DMS79 (cell line): ENCODE measurements at places on chromosomes 7 and 10.

GRCh38 chr10:11024596-11024995, 6.9 kb downstream of the CELF2 start:
- DNase-seq: no peak

- DNase-seq: no peak
Measured at GRCh38 chr10:97873569-97873968, 23.9 kb downstream of the GOLGA7B start.

DNA sequence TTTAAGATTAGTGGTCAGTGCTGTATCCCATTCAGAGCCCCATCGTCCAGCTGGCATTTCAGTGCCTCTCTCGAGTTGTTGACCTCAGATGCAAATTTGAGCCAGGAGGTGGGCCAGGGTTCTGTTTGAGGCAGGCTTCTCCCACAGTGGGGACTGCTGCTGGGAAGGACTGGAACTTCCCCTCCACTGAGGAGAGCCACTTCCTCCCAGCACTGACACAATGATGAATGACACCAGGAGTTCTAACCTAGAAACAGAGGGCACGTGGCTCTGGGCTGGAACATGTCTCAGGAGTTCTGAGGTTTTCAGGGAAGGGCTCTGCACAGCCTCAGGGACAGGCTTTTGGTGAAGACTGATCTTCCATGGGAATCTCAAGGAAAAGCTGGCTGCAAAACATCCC, 18.3 kb upstream of the BTBD16 start:
- DNase-seq: no peak

DNA sequence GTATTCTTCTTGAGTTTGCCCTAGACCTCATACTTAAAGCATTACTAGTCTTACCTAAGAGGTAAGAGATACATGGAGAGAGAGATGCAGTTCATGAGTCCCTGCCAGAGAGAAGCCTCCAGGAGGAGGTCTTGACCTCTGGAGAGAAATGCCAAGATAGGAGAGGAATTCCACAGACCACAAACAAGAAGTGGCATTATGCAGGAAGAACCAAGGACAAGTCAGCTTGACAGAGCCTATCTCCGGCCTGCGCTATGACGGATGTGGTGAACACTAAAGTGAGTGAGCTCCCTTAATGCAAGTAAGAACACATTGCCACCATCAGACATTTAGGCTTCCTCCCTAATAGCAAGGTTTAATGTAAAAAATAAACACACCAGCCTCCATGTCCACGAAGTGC, 27.9 kb upstream of the COL1A2 start:
- no peak for DNase-seq

DNA sequence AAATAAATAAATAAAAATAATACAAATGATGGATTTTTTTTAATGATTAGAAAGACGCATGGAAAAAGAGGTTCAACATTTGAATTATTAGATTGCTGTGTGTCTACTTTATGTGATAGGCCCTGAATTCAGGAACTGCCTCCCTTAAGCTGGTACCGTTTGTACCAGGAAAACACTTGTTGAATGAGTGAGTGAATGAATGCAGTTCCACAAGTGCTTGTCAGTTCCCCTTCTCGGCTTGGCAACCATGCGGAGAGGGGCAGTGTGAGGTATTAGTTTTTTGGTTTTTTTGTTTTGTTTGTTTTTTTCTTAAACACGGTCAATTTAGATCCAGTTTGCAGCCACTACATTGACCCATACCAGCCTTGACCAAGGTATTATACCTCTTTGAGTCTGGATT, 2.1 kb upstream of the DPY19L1 start:
- DNase-seq: no peak

GRCh38 chr10:132186488-132187429, at the start of gene DPYSL4:
Gene DPYSL4, plus strand, starts transcription at chr10:132186948. Its CDS starts 116 bp downstream, at chr10:132187064.
- DNase-seq: no peak

DNA sequence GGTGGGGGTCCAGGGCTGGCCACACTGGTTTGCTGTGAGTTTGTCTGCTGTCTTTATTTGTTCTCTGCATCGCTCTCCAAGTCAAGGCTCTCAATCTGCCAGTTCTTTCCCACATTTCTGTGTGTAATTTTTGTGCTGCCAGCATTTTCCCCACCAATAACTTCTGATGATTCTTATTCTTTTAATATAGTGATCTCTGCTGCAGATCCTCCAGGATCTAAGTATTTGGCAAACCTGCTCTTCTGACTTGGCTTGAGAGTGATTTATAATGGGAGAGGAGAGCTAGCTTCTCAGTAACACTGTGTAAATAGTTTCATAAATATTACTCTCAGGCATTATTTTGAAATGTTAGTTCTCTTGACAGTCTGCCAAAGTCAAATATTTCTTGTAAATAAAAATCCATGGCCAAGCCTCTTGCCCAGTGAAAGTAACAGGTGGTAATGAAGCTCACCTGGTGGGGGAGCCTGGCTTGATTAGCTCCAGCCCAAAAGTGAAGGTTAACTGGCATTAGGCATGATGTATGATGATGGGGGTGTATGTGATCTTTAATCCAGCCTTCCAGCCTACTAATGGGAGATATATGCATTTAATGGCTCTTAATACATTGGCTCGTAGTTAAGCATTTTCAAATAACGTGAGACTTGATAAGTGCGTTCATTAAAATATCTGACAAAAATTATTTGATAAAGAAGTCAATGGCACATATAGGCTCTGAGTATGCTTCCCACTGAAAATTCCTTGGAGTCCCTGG, 1055.9 kb downstream of the KCNMA1 start:
- no peak for DNase-seq

DNA sequence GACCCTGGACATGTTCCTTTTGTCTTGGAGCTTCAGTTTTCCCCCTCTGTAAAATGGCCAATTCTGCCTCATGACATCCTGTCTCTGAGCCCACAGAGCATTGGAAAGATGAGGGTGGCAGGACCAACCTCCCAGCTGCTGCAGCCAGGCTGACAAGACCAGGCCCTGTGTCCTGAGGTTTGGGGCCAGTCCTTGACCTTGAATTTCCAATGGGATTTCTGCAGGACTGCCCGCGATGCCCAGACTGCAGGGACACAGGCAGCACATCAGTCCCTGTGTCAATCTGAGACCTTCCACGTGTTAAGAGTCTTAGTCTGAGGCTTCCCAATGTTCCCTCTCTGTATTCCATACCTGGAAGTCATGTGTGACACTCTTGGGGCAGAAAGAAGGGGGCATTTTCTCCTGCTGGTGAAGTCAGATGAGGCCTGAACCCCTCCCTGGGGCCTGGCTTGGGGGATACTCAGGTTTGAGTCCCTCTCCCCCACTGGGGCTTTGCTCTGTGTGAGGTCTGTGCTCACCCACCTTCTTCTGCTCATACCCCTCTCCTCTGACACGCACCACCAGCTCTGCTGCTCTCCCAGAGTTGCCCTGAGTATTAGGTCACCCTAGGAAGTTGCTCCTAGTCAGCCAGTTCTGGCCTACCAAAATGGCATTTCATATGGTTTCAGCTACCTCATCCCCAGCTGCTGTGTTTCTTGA, 79.2 kb downstream of the ADCY1 start:
- no peak for DNase-seq
